ENCODE measurements at places on chromosomes 7 and 10. TPM values are rescaled to one million over a fixed set of nuclear protein-coding genes. Genes with fewer than 3 reads are reported as not detected.

GRCh38 chr7:18958627-18959026 lies 158.8 kb downstream of the TWIST1 start:
- DNase-seq = no peak

Gene SLC16A12
- 1.5 TPM for total RNA-seq

- DNase-seq = no peak
These were observed 245.4 kb upstream of the GALNT17 start for GRCh38 chr7:70886547-70886946.

DNA sequence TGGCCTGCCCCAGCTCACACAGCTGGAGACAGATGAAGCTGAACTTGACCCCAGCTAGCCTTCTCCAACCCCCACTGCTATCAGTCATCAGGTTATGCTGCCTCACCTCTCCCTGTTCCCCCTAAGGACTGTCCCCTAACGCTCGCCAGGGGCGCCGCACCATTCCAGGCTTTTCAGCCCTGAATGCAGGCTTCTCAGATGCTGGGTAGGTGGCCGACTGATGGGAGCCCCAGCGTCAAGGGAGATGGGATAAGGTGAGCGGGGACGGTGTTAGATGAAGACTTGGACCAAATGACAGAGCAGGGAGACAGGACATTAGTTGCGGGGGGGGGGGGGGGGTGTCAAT lies 15.8 kb upstream of the OPALIN start:
- no peak for DNase-seq

- no peak for DNase-seq
These were observed 251.1 kb downstream of the INHBA start for GRCh38 chr7:41451826-41452225.

GRCh38 chr7:20816372-20816959 lies 29.8 kb upstream of the SP8 start:
- no peak for DNase-seq

DNA sequence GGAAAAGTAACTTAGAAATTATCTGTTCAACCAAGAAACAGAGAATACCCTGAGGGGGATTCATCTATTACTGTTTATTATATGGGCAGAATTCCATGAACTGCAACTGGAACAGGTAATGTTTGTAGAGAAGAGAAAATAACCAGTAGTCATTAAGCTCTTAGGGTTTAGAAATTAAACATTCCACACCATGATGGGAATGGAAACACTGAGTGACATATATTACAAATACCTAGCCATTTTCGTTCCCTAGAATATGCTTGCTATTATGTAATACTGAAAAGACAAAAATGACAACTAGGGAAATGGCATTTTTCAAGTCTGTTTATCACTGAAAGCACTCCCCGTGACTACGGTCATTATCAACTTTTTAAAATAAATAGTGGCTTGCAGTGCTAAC lies 1007.4 kb downstream of the GATA3 start:
- DNase-seq = no peak

GRCh38 chr10:12390733-12391132 lies 41.4 kb downstream of the CAMK1D start:
- DNase-seq = no peak

DNA sequence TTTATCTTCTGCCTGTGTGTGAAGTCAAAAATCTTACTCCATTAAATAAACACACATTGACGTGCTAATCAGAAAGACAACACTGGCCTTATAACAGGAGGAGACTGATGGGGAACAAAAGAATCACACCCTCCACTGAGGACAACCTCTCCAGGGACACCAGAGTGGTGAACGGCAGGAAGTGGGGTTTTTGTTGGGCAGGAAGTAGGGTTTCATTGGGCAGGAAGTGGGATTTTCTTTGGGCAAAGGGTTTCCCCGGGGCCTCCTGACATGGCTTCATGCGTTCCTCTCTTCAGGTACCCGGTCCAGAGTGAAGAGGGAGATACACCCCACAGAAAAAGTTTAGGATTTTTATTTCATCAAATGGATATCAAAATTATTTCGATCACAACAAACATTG lies 30.6 kb downstream of the ADARB2 start:
- DNase-seq = no peak

DNA sequence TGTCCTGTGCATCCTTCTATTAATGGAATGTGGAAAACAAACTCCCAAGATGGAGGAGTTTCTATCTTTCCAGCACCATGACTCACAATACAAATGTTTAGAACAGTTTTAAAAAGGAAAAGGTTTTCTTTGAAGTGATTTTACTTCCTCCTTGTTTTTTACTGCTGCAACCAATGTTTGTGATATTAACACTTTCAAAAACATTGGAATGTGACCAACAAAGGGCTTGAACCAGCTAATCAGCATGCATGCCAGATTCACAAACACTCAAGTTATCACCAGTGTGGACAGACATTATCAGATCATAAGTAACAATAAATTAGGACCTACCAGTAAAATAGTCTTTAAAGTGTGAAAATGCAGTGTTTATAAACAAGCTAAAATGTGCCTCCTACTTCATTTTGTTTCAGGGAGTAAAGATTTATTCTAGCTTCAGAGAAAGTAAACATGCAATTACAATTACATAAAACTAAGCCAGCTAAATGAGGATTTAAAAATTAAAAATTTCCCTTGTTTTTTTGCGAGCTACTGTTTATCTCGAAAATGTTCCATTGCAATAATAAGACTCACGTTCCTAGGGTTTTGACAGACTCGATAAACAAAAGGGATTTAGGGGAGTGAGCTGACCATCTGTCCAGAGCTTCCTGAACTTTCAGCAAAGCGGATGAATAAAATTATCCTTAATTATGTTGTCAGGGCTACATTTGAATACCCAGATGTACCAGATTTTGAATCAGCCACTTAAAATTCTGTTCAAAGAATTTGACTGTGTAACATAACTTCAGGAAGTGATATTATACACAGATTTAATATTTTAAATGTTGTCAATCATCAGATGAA lies 29.8 kb downstream of the CPVL start:
- DNase-seq = no peak

DNA sequence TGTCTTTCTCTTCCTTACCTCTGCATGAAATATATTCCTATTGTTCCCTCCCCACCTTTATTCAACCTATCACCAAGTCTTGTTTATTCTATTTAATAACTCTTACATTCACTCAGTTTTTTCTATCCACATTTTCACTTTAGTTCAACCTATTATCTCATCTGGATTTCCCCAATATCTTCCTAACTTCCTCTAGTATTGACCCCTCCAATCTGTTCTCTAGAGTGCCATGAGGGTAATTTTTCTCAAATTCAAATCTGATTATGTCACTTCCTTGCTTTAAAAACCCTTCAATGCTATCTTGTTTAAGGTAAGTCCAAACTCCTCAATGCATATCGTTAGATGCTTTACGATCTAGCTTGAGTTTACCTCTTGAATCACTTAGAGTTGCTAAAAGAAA lies 86.5 kb downstream of the SDHAF3 start:
- no peak for DNase-seq

Gene PILRA
- 2.8 TPM for total RNA-seq

DNA sequence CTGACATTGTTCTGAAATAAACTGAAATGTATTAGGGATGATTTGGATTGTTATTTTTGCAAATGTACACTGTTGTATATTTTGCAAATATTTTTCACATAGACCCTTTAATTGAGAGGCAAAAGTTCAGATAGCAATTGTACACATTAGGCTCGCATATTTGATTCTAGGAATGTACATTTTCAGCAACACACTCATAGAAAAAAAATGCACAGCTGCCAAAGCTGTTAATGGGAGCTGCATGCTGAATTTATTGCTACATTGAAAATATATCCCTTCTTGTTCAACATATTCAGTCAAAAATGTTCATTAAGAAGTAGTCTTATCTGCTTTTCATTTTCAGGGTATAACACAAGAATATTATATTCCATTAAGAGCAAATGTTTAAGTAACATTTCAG lies 512.9 kb downstream of the ATRNL1 start:
- no peak for DNase-seq

GRCh38 chr7:118573085-118573484 lies 348.6 kb downstream of the ANKRD7 start:
- no peak for DNase-seq

DNA sequence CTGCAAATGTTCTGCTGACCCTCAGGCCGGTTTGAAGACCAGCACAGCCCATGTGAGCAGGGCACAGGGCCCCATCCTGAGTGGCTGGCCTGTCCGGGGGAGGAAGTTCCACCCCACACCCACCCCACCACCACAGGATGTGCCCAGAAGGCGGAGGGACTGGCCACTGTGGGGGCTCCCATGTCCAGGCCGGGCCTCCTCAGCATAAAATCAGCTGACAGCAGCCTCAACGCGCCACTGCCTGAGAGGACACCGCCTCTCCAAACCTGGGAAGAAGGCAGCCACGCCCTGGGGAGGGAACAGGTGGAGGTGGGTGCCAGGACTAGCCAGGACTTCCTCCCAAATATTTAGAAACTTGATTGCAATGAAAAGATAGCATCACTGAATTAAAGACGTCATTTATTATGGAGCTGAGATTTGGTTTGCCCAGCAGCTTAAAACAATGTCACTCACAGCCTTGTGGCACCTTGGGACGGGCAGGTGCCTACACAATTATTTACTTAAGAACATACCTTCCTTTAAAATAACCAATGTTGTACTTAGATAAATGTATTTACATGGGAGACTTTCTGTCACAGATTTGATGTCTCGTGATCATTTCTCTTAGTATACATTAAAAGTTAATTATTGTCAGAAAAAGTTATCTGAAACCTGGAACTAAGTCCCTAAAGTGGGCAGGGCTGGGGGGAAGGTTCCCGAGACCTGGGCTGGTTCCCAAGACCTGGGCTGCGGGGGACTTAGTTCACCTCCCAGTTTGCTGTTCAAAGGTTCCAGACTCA lies 27.3 kb upstream of the FAM20C start:
- no peak for DNase-seq

Gene FAM25C
- total RNA-seq = not detected

GRCh38 chr7:143172354-143172753 lies 10.9 kb upstream of the TAS2R39 start:
- DNase-seq = no peak

Gene KMT2C
- 35.3 TPM for total RNA-seq

DNA sequence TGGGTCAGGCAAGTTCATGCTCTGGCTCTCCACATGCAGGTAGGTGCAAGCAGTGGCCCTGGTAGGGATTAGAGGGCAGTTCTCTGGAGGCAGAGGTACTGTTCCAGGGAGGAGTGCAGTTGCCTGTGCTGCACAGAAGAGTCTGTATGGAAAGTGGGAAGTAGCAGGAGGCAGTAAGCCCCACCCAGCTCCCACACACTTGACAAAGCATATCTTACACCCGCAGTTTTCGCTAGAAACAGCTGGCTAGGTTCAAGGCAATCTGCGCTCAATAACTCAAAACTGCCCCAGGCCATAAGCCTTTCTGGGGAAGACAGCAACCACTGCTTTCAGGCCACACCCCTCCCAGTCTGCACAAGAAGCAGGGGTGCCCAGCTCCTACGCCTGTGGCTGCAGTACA lies 33.1 kb upstream of the ARMC3 start:
- DNase-seq = no peak

Gene GIMAP1
- total RNA-seq = 2.3 TPM

Gene ENTPD1
- 6.4 TPM for total RNA-seq

Gene ADCYAP1R1
- total RNA-seq = 0.05 TPM

DNA sequence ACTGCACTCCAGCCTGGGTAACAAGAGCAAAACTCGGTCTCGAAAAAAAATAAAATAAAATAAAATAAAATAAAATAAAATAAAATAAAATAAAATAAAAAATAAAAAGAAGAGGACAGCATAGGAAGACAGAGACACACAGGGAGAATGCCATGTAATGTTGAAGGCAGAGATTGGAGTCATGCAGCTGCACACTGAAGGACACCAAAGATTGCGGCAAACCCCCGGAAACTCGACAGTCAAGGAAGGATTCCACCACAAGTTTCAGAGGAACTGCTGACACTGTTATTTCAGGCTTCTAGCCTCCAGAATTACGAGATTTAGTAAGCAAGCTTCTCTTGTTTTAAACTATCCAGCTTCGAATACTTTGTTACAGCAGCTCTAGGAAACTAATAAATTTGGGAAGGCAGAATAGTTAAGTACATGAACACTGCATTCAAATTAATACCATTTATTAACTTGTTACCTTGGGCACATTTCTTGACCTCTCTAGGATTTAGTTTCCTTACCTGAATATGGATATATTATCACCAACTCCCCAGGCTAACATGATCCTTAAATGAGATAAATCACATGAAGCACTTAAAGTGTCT lies 9.5 kb downstream of the CPED1 start:
- no peak for DNase-seq

Gene PDZD7
- total RNA-seq = not detected

Gene ABCA13
- 1.0 TPM for total RNA-seq

DNA sequence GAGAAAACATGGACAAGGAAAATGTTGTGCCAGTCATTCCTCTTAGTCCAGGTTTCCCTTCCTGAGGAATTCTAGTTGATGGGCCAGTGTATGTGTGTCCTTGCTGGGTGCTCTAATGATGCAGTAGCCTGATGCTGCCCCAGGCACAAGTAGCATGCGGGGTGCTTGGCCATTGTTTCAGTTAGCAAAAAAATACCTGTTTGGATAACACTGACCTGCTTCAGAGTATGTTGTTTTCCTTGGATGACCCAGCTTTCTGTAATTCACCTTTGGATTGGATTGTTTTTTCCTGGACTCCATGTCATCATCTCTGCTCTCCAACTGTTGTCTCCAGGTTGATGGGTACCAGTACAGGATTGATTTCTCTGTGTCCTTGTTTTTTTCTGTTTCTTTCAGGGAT lies 169.2 kb downstream of the SND1 start:
- DNase-seq = no peak

DNA sequence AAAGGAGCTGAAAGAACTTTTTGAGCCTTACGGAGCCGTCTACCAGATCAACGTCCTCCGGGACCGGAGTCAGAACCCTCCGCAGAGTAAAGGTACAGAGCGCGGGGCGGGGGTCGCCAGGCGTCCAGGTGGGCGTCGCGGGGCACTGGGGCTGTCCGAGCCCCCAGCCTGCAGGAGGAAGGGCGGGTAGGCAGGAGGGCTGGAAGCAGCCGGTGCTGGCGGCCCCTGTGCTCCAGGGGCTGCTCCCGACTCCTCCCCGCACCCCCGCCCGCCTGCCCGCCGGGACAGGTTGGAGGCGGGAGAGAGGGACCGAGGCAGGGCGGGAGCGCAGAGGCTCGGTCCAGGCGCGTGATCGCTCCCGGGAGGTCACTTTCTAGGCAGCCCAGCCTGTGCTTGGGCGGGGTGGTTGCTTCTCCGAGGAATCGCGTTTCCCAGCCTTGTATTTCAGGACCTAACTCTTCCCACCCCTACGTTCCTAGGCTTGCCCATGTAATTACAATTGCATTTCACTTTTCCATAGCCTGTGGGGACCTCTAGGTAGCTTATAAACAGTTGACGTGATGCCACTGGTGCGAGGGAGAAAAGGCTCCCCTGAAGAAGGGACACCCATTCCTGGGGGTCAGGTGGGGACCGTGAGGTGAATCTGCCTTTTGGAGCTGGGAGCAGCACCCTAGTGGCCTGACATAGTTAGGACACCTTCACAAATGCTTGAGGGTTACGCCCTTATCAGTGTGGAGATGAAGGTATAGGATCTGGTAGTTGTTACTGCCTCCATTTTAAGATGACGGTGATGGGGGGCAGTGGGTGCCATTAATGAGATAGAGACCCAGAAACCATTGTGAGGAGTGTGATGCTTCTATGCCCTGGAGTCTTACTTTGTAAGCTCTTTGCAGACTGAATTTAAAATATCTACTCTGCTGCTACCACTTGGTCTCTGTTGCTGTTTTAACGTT lies 148.2 kb downstream of the CELF2 start:
- DNase-seq = no peak

Gene SSBP1
- 70.0 TPM for total RNA-seq
